ENCODE measurements at places on chromosomes 11 and 22.

GRCh38 chr22:30968015-30968923 is at the start of gene MORC2:
MORC2 (minus strand) TSS chr22:30968774; CDS start chr22:30967889, 885 bp downstream.
- no peak for DNase-seq

GRCh38 chr11:2772544-2773031 is 72.8 kb upstream of the KCNQ1OT1 start:
- no peak for DNase-seq

GRCh38 chr11:94295534-94295933 is 8.8 kb upstream of the IZUMO1R start:
- DNase-seq: no peak

GRCh38 chr22:43689356-43689755 is 122.7 kb downstream of the EFCAB6 start:
- DNase-seq: no peak

DNA sequence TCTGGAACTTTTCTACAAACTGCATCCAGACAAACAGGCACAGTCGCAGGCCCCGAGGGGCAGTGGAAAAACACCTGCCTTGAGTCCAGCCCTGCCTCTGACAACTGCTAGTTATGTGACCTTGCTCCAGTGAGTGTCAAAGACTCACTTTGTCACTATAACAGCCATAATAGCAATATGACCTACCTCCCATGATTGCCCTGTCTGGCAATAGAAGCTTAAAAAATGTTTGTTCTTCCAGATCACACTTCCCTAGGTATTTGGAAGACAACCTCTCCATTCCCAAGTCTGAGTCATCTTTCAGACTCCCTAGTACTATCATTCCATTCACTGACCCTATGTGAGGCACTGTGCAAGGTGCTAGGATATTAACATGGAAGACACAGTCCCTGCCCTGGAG is 74.5 kb downstream of the RPL27A start:
- DNase-seq: no peak

DNA sequence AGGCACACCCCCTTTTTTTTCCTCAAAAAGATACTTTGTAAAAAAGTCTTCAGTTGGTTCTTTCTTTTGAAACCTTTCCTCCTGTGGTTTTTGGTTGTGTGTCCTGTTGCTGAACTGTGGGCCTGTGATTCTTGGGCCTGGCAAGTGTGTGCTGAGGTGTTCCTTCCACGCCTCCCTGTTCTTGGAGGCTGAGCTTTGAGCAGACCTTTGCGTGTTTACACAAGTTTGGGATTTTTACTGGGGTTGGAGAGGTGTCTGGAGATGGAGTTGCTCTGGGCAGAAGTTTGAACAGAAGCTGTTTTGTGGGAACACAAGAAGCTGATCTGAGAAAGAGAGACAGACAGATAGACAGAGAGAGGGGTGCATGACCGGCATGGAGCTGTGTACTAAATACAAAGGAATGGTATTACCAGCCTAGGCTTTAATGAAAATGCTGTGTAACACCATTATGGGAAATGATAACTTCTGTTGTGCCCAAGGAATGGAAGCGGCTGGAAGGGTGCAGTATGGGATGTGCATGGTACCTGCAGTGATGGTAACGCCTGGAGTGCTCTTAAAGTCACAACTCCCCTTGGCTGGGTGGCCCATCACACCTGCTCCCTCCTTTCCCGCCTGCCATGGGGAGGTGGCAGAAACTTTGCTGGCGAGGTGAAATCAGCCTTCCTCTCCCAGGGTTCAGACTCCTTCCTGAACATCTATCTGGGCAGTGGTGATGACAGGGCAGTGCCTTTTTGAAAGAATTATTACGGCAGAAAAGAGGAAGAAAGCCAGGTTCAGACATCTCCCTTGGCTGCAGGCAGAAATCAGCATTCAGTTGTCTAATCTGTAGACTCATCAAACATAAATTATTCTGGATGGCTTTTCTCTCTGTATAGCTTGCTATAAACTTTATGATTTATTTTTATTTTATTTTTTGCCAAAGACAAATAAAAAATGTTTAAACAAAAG is 70.4 kb downstream of the LDLRAD3 start:
- DNase-seq: no peak

GRCh38 chr22:45475063-45475747 is 27.5 kb upstream of the FBLN1 start:
- no peak for DNase-seq

Measured in frontal cortex (tissue), 4 donors.